ENCODE measurements at places on chromosomes 2 and 18.

DNA sequence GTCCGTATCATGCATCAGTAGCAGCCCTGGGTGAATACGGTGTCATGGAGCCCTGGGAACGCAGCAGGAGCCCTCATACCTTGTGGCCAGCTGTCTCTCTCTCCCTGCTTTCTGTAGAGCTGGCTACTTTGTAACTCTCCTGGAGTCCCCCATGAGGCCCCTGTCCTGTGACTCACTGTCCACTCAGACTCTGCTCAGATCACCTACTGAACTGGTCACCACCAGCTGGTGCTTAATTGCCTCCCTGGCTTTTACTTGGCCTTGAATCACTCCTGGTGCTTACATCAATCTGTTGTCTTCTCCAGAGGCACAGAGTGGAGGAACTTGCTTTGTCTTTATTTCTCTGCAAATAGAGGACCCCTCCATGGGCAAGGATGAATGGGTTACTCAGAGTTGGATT, 172.7 kb downstream of the HRH4 start:
- DNase-seq: peak; percentile 53

DNA sequence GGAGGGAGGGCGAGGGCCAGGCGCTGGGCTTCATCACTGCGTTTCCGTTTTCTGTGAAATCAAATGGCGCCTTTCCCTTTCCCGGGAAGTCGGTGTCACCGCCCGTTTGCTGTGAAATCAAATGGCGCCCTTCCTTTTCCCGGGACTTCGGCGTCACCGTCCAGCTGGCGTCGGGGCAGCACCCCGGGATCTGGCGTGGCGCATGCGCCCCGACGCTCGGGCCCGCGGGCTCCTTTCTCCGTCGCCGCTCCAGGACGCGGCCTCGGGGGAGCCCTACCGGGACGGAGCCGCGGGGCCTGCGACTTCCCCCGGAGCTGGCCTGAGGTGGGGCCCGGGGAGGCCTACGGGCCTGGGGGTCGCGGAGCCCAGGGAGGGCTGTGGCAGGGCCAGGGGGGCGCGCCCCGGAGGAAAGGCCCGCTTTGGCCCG, at the start of gene FAM228A:
FAM228A (plus strand) TSS at position 203 of the 427 bp plus-strand sequence. CDS start 428 bp downstream, outside the sequence.
- DNase-seq: no peak

GRCh38 chr2:45141883-45142866, 132.9 kb upstream of the SIX2 start:
- DNase-seq: no peak

DNA sequence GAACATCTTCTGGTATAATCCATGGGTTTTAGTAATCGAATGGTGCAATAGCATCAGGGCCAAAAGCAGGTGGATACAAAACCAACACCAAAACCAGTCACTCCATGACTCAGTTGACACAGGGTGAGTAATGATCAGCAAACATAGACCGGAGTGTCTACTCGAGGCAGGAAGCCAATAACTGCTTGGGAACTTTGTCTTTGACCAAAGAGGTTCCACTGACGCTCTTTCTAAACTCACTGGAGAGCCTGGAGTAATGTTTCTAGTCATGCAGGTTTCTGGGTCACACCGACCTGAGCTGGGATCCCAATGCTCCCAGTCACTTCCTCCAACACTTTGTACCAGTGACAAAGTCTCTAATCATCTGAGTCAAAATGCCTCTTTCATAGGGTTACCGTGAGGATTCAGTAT, 30.9 kb downstream of the MREG start:
- peak; percentile 93 for DNase-seq

DNA sequence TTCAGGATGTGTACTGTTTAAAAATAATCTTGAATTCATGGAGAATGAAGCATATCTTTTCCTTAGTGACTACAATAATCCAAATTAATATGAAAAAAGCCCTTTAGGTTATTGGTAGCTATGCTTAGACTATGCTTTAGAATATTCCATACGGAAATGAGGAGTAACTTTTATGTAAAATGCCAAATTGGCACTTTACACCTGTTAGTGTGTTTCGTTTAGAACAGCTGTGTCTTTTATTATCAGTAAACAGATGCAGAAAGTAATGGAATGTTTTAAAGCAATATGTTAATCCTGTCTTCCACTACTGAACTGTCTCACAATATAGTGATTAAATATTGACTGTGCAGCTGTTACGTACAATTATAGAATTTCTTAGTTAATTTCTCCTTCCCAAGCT, 129.6 kb downstream of the PMS1 start:
- DNase-seq: no peak

DNA sequence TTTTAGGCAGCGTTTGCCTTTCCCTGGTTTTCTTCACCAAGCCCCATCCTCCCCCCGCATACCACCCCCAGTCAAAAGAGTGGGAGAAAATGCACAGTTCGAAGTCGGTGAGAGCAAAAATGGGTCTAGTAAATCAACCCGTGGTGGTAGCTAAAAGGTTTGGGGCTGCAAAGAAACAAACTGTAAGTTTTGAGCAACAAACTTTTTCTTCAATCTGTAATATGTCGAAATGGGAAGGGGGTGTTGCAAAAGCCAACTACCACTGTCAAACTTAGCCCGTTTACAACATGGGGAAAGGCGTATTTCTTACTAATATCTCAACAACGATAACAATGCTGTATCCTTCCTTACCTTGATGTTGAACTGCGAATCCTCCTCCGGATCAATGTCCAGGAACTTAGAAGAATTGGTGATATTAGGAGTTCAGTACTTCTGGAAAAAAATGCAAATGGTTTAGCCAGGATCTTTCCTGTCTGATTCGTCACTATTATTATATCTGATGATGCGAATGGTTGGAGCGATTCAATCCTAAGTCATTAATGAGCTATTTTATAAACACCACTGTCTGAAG, 2.4 kb upstream of the SATB2 start:
- peak; percentile 19 for DNase-seq

DNA sequence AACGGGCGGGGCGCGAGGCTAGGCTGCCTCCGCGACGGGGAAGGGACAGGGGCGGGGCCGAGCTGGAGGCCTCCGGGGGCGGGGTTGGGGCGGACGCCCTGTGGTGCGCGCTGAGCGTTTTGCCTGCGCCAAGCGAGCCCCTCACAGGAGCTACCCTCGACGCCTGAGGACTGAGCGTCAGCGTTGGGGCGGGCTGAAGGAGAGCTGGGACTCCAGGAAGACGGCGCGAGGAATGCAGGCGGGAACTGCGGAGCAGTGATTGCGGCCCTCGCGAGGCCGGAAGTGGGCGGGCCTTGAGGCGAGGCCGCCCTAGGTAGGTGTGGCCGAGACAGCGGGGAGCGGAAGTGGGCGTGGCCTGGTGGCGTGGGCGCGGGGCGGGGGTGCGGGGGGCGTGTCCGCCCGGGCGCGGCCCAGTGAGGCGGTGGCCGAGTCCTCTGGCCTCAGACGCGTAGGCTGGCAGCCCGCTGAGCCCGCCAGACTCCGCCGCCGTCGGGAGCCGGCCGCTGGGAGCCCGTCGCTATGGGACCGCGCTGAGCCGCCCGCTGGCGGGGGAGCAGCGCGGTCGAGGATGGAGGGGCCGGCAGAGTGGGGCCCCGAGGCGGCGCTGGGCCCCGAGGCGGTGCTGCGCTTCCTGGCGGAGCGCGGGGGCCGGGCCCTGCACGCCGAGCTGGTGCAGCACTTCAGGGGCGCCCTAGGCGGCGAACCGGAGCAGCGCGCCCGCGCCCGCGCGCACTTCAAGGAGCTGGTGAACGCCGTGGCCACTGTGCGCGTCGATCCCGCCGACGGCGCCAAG, at the start of the genes SEPTIN10 and SOWAHC:
SEPTIN10 (minus strand) TSS at position 45 of the 793 bp plus-strand sequence. CDS start 139 bp downstream, outside the sequence.
SOWAHC (plus strand) TSS at position 443 of the 793 bp plus-strand sequence; CDS start at position 569, 126 bp downstream.
- DNase-seq: peak; percentile 99

GRCh38 chr2:195333869-195334268, 323.2 kb upstream of the SLC39A10 start:
- DNase-seq: no peak

- no peak for DNase-seq
Measured at GRCh38 chr2:57190007-57190406, 856.6 kb upstream of the VRK2 start.

DNA sequence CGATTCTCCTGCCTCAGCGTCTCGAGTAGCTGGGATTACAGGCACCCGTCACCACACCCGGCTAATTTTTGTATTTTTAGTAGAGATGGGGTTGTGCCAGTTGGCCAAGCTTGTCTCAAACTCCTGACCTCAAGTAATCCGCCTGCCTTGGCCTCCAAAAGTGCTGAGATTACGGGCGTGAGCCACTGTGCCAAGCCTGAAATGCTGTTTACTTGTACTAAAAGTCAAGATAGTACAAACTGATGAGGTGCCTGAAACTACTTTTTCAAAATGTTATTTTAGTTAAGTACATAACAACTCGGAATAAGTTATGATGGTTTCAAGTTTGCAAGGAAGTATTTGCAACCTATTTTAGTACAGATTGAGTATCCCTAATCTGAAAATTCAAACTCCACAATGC, 85.7 kb downstream of the CEP192 start:
- no peak for DNase-seq

DNA sequence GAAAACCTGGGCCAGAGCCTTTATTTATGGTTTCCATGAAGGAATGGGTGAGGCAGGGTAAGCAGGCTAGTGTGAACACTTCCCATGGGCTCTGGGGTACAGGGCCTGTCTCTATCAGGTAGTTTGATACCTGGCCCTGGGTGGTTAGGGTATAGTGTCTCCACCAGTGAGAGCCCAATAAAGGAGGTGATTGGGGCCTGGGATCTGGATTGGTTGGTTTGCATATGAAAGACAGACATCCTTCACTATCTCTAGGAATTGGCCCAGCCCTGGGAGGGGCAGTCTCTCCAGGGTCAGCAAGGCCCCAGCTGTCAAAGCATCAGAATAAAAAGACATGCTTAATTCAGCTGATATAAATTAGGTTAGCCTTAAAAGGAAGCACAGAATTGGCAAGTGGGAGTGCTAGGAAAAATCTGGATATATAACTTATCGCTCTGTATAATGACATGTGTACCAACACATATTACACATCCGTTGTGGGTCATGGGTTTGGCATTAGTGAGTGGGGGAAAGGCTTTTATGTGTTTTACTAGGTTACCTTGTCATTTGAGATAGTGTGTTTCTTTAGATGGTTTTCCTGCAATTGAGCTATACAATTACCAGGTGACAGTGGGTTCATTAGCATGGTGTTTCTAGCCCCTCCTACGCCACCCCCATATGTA, 18.5 kb upstream of the TMEM178A start:
- no peak for DNase-seq

DNA sequence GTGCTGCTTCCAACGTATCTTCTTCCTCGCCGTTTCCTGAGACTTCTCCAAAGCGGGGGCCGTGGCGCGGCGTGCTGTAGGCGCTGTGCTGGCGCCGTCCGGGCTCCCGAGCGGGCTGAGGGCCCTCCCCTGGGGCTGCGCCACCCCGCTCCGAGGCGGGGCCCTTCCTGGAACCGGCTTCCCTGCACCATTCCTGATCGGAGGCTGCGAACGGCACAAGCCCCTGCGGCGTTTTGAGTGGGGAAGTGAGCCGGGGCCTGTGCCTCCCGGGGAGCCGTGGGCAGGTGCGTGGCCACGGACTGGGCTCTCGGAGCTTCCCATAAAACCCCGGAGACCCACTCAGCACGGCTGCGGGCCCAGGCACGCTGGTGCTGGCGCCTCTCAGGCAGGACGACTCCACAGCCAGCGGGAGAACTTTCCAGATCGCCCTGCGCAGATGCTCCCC, 74.7 kb downstream of the PSMG2 start:
- no peak for DNase-seq

DNA sequence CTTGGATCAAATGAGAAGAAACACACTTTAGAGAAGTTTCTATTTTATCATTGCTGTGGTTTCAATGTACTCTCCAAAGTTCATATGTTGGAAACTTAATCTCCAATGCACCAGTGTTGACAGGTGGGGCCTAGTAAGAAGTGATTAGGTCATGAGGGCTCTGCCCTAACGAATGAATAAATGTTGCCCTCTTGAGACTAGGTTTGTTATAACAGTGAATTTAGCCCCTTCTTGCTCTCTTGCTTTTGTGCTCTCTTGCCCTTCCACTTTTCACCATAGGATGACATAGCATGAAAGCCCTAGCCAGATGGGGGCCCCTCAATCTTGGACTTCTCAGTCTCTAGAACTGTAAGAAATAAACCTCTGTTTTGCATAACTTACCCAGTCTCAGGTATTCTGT, 664.8 kb downstream of the DCC start:
- no peak for DNase-seq

- no peak for DNase-seq
Measured at GRCh38 chr2:147683380-147683779, 161.4 kb upstream of the ACVR2A start.

DNA sequence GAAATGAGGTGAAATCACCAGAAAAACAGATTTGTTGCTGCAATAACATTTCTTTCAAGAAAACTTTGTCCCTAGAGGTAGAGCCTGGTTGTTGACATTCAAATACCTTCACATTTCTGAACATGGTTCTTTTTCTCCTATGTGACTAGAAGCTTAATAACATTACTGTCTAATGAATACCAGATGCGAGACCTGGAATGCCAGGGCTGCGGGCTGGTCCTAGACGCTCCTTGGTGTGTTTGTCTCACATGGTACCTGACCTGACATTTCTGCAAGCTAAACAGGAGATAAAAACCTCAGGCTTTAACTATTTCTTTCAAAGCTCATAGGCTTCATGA, 38.5 kb downstream of the ACKR3 start:
- DNase-seq: no peak

- no peak for DNase-seq
Measured at GRCh38 chr18:50410894-50411293, 36.0 kb downstream of the SKA1 start.

DNA sequence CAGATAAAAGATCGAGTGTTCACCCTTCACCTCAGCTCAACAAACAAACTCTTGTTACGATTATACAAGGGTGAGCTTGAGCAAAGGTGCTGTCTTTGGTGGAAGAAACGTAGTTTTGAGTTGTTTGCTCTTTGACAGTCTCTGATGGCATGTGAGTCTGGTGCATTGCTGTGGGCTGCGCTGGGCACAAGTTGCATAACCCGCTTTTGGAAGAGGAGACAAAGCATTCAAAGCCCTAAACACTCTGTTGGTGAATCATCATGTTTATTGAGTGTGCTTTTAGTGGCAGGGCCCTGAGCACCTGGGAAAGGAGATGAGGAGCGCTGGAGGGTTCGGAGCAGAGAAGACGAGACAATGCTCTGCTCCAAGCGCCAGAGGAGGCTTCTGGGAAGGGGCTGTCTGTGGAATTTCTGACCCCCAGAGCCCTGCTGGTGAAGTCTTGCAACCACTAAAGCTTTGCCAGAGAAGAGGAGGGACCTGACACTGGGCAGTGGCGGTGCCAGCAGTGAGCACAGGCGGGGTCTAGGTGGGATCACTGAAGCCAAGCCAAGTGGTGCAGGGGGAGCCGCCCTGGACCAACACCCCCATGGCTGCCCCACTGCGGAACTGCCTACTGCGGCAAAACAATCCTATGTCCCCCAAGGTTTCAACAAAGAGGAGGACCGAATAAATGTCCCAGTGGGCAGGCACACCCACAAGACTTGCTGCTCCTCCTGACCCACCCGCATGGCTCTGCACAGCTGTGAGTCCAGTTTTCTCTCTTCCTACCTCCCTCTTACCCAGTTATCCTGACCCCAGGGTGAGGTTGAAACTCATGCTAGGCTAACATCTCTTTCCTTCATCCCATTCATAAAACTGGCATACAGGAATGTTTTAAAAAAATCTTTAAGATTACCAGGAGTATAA, 64.0 kb downstream of the TNFRSF11A start:
- DNase-seq: no peak

DNA sequence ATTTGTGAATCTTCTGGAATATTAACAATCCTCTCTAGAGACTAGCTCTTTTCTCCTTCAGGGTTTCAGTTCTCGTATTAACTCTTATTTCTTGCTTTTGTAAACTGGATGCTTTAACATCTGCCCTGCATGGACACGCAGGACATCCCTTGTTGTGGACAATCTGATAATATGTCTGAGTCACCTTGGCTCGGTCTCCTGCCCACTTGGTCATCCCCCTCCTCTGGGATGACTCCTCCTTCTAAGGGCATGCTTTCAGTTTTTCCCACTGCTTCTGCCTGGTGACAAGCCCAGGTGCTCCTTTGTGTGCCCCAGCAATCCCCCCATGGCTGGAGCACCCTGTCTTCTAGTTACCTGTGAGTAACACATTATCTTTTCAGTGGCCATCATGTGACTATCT, 460.5 kb downstream of the DSC3 start:
- DNase-seq: no peak

Measured in RCC 7860 (cell line).